Muscle of leg (tissue), 16 donors: ENCODE measurements at places on chromosomes 5 and 9.
A peak's percentile ranks its signal among the peaks of the same experiment; 100 is the strongest.

DNA sequence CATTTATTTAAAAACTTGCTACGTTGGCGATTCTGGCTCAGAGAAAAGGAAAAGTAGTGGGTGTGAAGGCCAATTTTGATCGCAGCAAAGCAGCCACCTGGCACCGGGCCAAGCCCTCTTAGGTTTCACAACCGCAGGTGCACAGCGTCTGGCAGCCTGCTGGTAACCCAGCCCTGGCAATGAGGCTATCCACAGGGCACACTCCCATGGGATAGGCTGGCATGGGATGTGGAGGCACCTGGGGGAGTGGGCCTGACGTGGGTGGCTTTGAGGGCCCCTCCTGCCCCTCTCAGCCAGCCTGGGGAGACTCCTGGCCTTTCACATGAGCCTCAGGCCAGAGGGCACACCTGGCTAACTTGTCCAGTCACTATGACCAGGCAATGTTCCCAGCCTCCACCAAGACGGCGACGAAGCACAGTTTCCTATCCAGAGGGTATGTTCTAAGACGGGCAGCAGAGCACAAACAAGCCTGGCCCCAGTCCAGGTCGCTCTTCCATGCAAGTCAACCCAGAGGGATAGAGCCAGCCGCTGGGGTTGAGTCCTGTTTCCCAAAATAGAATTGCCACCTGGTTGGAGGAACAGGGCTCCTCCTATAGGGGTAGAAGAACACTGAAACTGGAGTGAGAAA, 19.0 kb downstream of the CMBL start:
- DNase-seq, result peak; percentile 80

DNA sequence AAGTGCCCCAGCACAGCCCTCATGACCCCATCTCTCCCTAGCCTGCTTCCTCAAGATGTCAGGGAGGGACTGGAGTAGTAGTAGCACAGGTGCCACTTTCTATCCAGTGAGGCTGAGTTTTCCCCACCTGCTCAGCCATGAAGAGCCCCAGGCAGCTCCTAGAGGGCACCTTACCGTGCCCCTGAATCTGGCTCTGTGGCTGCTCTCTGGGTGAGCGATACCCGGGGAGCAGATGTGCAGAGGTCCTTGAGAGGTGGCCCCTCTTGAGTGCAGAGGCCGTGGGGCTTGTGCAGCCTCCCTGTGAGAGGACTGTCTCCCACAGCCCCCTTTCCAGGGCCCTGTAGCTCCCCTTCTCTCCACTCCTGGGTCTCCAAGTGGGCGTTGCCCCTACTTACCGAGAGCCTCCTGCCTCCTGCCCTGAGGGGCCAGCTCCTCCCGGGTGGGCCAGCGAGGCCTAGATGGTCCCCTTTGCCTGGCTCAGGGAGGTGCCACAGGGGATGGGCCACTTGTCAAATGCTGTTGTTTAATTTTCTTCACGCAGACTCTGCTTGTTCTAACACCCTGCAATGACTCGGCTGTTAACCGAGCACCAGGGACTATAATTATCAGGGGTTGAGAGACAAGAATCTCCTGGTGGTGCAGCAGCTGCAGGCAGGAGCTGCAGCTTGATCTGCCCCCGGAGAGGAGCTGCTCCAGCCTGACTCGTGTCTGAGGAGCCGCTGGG, 29.6 kb upstream of the PITX1 start:
- DNase-seq, result no peak

DNA sequence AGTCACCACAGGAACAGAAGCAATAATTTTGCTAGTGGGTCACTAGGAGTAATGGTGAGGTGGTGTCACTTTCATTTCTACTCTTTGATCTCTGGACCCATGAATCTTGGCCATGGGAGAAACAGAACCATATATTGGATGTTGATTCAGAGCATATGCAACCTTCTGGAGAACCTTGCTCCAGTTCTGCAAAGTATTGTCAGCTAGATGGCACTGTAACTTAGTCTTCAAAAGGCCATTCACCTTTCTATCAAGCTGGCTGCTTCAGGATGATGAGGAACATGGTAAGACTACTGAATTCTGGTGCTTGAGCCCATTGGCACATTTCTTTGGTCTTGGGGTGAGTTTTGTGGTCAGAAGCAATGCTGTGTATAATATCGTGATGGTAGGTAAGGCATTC, 129.1 kb upstream of the FBN2 start:
- peak; percentile 55 for DNase-seq

- DNase-seq, result peak; percentile 83
These were observed 135.2 kb downstream of the MPDZ start for GRCh38 chr9:13144166-13144775.

- DNase-seq, result peak; percentile 100
These were observed at the start of gene PJA2 for GRCh38 chr5:109409844-109410388. Gene PJA2 (minus strand): TSS chr5:109409974. CDS start chr5:109383433, 26,541 bp downstream.

- no peak for DNase-seq
These were observed 21.8 kb downstream of the DAPK1 start for GRCh38 chr9:87519461-87519860.

GRCh38 chr9:91035825-91036208, 234.2 kb downstream of the SYK start:
- DNase-seq, result no peak

- DNase-seq, result no peak
These were observed 30.7 kb upstream of the CORO2A start for GRCh38 chr9:98222885-98223691.

DNA sequence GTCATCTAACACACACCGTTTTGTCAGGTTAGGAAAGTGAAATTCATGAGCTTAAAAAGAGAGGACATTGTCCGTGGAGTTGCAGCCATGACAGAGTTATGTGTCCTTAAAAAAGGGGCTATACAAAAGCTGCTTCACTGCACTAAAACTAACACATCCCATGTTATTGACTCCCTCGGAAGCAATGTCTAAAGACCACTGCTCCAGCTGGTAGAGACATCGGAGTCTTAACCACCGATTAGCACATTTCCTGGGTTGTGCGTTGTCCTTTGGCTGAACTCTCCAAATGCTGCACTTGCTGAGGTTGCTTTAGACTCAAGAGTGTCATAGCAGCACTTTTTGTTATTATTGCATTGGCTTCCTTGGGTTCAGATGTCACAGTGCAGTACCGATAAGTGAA, 128.3 kb upstream of the C9orf72 start:
- peak; percentile 95 for DNase-seq

GRCh38 chr9:105338308-105338707, 93.9 kb downstream of the SLC44A1 start:
- DNase-seq, result no peak

- DNase-seq, result peak; percentile 67
These were observed 51.9 kb upstream of the IFNK start for GRCh38 chr9:27472195-27472594.

DNA sequence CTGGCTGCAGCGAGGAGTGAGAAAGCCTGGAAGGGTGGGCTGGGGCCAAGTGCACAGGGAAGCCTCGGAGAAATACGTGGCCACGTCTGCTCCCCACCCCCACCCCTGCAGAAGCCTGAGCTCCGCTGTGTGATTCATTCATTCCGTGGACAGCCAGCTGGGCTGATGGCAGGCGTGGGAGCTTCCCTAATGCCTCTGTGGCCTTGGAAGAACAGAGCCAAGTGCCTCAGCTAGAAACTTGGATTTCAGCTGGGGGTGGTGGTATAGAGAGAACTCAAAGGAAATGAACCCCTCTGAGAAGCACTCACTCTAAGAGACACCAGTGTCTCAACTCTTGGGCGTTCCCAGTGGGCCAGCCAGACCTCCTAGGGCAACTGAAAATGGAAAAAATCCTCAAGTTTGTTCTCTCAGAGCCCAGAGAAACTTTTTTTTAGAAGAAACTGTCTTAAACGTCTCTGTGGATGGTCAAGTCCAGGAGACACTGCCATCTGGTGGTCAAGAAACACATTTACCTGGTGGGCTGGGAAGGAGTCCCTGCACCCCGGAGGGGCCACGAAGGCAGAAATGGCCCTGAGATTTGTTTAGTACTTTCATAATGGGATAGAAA, 18.0 kb downstream of the ATOX1 start:
- DNase-seq, result peak; percentile 96

GRCh38 chr9:69936427-69936826, 107.2 kb upstream of the MAMDC2 start:
- DNase-seq, result no peak

- peak; percentile 65 for DNase-seq
These were observed 147.5 kb downstream of the SLIT3 start for GRCh38 chr5:169153405-169153804.

DNA sequence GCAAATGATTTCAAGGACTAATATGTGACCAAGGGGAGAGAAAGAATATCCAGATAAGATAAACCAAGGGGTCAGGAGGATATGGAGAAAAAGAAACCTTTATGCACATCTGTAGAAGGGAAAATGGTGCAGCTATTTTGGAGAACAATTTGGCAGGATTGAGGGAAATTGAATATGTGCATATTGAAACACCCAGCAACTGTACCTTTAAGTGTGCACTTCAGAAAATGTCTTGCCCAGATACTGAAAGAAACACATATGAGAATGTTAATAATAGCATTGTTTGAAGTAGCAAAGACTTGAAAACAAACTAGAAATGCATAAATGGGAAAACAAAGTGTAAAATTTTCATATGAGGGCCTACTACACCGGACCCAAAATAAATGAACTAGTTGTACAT, 599.6 kb downstream of the PSAT1 start:
- DNase-seq, result no peak

DNA sequence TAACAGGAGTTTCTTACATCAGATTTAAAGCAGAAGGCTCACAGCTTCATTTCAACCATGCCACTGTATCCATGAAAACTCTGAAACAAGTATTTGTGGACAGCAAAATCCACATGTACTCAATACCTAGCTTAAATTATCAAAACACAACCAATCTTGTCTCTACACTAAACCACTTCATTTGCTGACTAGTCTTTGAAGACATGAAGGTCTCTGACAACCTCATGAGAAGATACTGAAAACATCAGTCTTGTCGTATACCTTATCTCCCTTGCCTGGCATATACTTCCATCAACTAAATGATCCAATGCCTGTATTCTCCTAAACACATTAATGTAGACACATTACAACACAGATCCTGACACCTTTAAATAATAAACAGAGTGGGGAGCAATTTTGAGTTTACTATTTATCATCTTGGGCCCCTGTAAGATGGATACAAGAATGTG, 2.9 kb downstream of the RPS23 start:
- no peak for DNase-seq

DNA sequence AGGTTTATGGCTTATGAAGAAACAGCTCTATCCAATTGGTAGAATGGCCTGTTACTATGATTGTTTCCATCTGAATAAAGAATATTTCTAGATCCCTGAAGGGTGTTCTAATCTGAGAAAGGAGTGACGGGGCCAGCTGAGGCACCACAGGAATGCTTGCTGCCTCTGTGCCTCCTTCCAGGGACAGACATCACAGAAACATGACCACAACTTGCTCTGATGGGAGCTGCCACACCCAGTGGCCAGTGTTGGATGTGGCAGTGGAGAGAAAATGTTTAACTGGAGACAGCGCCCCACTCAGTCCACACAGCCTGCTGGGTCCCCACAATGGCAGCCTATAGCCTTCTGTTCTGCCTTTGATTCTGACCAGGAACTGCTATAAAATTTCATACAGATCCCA, 38.6 kb upstream of the TESK1 start:
- DNase-seq, result peak; percentile 63
